HepG2 (cell line): ENCODE measurements at places on chromosomes 16 and 17. TPM values are rescaled to one million over a fixed set of nuclear protein-coding genes. Genes with fewer than 3 reads are reported as not detected.

Gene KRTAP4-4
- total RNA-seq, result not detected in 2 replicates

Gene PRMT7
- 46.7 and 55.0 TPM in 2 replicates for total RNA-seq

Gene NGFR
- 0.41 and 1.1 TPM in 2 replicates for total RNA-seq

Gene SDR42E1
- 0.01 and 0.13 TPM in 2 replicates for total RNA-seq

Gene KPNB1
- 424 and 443 TPM in 2 replicates for total RNA-seq

Gene HS3ST3A1
- 2.9 and 3.5 TPM in 2 replicates for total RNA-seq

Gene UTS2R
- 0.13 TPM in 1 of 2 replicates, not detected in the other for total RNA-seq

Gene GALR2
- 0.20 and 0.58 TPM in 2 replicates for total RNA-seq

Gene OR1F1
- total RNA-seq, result not detected in 2 replicates

Gene RAMP2
- 0.74 and 1.4 TPM in 2 replicates for total RNA-seq

Gene TMED6
- 6.4 and 14.4 TPM in 2 replicates for total RNA-seq

Gene CD300LF
- total RNA-seq, result not detected in 2 replicates

Gene FBXW10
- 0.04 TPM in 1 of 2 replicates, not detected in the other for total RNA-seq

Gene ALOX15B
- total RNA-seq, result not detected in 2 replicates
